CD4-positive, alpha-beta T cell treated with Interleukin-17A for 4 hours (primary cell): ENCODE measurements at places on chromosomes 7 and 10.

DNA sequence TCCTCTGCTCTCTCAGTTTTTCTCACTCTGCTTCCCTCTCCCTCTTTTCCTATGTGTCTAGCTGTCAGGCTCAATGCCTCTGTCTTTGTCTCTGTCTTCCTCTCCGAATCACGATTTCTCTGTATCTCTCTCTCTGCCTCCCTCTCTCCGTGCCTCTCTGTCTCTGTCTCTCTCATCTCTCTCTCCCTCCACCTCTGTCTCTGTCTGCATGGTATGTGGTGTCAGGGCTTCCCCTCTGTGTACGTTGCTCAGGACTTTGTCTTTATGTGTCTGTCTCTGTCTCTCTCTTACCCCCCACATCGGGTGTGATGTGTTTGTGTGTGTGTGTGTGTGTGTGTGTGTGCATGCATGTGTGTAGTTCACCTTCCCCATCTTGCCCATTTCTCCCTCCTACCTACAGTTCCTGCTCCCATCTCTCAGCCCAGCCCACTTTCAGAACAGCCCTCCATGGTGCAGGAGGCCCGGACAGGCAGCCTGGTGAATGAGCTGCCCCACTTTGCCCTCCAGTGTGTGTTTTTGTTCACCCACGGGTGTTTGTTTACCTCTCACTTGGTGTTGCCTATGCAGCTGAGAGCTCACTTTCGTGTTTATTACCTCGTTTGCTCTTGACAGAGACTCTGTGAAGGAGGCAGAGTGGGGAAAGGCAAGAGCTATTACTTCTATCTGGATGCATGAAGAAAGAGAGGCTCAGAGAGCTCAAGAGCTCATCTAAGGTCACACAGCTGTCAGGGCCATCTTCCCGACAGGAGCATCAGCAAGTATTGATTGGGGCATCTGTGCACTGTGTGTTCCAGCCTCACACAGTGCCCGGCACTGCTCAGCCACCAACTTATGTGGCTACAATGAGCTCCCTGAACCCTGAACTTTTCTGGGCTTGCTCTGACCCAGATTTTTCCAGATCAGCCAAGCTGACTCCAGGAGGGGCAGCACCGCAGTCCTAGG is 163.5 kb upstream of the ZMIZ1 start:
- DNase-seq: no peak

DNA sequence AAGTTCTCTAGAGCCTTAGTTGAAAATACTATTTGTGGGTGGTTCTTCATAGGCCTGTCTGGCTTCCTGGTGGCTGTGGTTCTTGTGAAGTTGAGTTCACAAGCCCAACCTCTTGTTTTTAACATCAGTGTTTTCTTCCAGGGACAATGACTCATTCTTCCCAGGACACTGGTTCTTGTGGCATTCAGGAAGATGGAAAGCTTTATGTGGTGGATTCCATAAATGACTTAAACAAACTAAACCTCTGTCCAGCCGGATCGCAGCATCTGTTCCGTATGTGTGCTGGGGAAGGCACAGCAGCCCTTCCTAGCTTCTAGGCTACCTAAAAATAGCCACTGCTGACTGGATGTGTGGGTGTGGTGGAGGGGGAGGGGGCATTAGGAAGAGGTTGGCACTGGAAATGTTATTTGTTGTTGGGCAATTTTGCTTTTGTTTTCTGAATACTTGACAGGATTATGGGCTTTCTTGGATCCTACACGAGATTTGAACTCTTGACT is 3.9 kb downstream of the LSMEM1 start:
- DNase-seq: no peak

DNA sequence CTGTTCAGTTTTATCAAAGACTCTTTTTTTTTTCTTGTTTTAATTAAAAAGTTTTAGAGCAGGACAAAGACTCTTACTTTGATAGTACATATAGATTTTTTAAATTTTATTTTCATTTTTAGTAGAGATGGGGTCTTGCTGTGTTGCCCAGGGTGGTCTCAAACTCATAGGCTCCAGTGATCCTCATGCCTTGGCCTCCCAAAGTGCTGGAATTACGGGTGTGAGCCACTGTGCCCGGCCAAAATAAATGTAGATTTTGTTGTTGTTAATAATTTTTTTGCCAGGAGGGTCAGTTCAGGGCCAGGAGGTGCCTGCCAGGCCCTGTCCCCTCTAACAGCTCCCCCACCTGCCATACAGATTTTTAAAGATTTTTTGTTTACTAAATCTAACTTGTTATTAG is 17.0 kb downstream of the DENND10 start:
- no peak for DNase-seq

DNA sequence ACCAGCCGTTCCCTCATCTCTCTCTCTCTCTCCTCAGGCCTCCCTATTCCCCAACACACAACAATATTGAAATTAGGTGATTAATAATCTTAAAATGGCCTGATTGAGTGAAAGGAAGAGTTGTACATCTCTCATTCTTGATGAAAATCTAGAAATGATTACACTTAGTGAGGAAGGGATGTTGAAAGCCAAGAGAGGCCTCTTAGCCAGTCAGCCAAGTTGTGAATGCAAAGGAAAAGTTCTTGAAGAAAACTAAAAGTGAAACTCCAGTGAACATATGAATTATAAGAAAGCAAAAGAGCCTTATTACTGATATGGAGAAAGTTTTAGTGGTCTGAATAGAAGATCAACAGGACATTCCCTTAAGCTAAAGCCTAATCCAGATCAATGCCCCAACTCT is 695.1 kb downstream of the GRID1 start:
- no peak for DNase-seq

GRCh38 chr7:1210321-1210978 is 22.2 kb upstream of the UNCX start:
- DNase-seq: no peak

DNA sequence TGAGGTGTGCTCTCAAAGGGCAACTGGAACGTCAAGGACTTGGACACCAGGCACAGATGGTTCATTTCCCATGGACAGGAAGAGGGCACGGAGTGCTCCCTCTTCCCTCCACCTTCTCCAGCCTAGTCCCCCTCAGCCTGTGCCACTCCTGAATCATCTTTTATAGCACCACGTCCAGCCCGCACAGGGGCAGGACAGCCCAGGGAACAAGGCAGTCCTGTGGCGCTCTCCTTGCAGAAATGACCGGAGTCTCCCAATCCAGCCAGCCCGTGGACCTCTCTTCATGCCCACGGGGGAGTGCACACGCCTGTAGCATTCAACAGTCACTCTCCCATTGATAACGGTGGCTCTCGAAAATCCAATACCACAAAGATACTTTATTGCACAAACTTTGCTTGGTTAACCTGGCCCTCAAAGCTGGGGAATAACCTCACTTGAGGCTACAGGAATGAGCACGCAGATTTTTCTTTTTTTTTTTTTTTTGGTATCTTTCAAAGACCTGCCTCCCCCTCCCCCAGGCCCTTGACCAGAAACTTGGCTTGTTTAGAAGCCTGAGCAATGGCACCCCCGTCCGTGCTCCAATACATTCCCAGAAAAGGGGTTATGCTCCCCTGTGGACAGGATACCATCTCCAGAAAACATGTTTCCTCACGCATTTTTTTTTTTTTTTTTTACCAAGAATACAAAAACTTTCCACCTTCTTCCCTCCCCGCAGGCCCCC is 733 bp downstream of the PRKCQ start:
- peak; percentile 62 for DNase-seq

- no peak for DNase-seq
Observed at GRCh38 chr10:28317760-28318159, 14.9 kb upstream of the MPP7 start.

DNA sequence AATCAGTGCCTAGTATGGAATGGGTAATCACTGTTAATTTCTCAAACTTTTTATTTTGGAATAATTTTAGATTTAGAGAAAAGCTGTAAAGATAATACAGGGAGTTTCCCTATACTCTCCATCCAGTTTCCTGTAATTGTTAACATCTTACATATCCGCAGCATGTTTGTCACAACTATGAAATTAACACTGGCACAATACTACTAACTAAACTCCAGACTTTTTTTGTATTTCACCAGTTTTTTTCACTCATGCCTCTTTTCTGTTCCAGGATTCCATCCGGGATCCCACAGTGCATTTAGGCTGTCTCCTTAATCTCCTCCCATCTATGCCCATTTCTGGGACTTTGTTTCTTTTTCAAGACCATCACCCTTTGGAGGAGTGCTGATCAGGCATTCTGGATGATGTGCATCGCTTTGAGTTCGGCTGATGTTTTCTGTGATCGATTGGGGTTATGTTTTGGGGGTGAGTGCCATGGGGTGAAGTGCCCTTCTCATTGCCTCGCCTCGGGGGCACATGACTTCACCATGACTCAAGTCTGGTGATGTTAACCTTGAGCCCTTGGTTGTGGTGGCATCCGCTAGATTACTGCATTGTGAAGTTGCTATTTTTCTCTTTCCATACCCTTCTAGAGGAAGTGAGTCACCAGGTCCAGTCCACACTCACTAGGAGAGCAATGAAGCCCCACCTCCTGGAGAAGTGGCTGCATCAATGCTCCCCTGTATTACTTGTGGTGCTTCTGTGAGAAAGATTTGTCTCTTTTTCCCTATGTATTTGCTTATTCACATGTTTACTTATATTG is 43.9 kb upstream of the GRB10 start:
- no peak for DNase-seq

- no peak for DNase-seq
Observed at GRCh38 chr10:106874604-106874889, 290.0 kb downstream of the SORCS1 start.

- no peak for DNase-seq
Observed at GRCh38 chr10:94097656-94098055, 103.9 kb downstream of the PLCE1 start.

GRCh38 chr7:85851571-85852193 is 664.8 kb upstream of the SEMA3D start:
- DNase-seq: no peak
